Fibroblast of pulmonary artery (primary cell): ENCODE measurements at places on chromosomes 12 and 14.

GRCh38 chr14:59244581-59244980 is 56.1 kb downstream of the DAAM1 start:
- no peak for DNase-seq

DNA sequence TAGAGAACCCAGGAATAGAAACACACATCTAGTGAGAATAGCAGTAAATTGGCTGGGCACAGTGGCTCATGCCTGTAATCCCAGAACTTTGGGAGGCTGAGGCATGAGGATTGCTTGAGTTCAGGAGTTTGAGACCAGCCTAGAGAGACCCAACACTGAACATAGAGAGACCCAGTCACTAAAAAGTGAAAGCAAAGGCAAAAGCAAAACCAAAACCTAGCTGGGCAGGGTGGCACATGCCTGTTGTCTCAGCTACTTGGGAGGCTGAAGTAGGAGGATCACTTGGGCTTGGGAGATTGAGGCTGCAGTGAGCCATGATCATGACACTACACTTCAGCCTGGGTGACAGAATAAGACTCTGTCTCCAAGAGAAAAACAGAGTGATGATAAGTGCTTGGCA is 37.5 kb upstream of the MIS18BP1 start:
- DNase-seq: no peak

DNA sequence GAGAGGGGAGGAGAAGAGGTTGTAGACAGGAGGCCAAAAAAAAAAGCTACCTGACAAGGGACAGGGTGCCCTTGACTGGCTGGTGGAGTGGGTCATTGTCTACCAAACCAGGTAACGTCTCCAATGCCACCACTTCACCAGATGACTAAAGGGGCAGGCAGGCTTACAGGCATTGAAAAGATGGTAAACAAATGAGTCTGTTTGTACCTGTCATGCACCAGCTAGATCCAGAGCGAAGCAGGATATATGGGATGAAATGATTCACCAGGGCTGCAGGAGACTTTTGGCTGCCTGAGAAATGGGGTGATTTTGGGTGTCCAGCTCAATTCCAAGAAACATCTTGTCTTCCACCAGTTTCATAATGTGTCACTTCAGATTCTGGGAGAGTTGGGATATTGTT is 4.0 kb downstream of the C12orf54 start:
- no peak for DNase-seq

GRCh38 chr14:79581912-79582576 is 629.3 kb downstream of the DIO2 start:
- DNase-seq: peak; percentile 33

GRCh38 chr14:63833728-63834127 is 19.1 kb upstream of the SYNE2 start:
- DNase-seq: no peak

GRCh38 chr12:131097202-131098177 is 143.8 kb downstream of the ADGRD1 start:
- no peak for DNase-seq

DNA sequence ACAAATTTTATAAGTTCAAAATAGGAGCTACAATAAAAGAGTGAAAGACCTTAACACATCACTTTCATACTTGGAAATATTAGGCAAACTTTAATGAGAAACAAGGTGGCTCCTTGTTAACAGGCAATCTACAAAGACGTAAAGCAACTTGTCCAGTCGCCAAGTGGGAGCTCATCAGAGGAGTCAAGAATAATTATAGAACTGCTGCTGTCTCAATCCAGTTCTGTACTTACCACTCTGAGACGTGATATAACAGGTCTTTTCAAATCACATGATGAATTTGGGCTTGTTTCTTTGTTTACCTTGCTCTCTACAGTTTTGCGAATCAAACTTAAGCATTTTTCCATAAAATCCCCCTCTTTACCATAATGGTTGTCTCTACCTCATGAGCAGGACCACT is 3.6 kb downstream of the YBX3 start:
- DNase-seq: no peak

- DNase-seq: no peak
Observed at GRCh38 chr12:101539148-101539547, 55.6 kb upstream of the MYBPC1 start.

DNA sequence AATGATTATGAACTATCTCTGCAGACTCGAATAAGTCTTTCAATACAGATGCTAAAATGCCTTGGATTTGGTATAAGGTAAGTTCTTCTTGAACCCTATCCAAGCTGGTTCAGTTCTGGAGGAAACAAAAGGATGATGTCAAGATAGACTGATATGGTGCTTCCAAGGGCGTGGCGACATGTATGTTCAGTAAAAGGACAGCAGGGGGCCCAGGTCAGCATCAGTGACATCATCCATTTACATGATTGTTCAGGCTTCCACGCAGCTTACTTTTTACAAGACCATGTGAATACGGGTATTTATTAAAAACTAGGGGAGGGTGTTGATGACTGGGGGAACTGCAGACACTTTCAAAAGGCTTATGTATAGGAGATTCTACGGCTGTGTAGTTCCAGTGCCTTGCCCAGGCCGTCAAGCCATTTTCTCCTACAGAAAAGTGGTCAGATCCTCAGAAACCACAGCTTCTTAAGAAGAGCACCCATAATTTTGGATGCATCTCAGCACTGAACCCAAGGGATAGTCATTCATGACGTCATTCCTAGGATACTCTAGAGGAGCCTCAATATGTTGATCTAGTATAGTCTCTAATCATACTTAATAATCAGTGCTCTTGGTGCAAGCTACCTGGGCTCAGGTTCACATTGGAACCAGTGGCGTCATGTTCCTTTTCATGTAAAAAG is 527.7 kb downstream of the FUT8 start:
- no peak for DNase-seq

DNA sequence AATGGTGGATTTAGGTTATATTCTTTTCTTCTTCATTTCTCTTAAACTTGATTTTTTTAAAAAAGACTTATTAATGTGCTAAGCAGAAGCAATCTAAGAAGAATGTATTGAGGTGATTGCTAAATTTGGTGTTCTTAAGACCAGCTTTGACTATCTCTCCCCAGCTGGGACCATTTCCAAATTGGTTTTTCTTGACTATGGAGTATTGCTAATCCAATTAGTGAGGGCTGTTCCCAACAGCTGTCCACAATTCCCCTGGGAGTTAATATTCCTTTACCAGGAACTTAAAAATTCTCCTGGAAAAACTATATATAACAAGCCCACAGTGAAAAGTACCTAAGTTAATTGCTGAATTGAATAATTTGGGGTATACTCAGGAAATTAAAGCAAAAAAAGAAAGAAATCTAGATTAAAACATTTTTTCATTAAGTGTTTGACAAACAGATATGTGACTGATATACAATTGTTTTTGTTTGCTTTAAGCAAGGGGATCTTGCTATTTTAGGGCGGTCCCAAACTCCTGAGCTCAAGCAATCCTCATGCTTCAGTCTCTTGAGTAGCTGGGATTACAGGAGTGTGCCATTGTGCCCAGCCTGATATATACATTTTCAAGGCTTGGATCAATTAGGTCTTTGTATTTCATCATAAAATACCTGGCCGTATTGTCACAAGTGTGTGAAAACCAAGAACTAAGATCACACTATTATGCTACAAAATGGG is 105.0 kb downstream of the FAR2 start:
- no peak for DNase-seq

- DNase-seq: no peak
Observed at GRCh38 chr12:62931477-62931876, 3.5 kb downstream of the PPM1H start.

- DNase-seq: peak; percentile 69
Observed at GRCh38 chr12:22333186-22333712, 1.3 kb downstream of the ST8SIA1 start.

GRCh38 chr12:6430124-6430989 is 14.4 kb upstream of the CD27 start:
- peak; percentile 100 for DNase-seq
